ENCODE measurements at places on chromosomes 6 and 20. TPM values are rescaled to one million over a fixed set of nuclear protein-coding genes. Genes with fewer than 3 reads are reported as not detected.

DNA sequence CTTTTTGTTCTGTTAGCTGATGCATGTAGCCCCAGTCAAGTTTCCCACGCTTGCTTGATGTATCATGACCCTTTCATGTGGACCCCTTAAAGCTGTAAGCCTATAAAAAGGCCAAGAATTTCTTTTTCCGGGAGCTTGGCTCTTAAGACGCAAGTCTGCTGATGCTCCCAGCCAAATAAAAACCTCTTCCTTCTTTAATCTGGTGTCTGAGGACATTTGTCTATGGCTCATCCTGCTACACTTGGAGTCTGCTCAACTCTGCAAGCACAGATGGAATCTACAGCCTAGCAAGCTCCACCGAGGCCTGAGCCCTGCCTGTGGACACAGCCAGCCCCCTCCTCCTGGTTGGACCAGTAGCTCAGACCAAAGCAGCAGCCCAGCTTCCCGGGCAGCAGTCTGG, 3.4 kb downstream of the CST2 start:
- no peak for DNase-seq
- H3K4me1 ChIP-seq: peaks cover 8% of the 10 kb centered on the region
- H3K27me3 ChIP-seq: peaks cover 3% of the 10 kb centered on the region
- H3K4me3 ChIP-seq: no peak overlapping the region
- no peak overlapping the region for H3K27ac ChIP-seq

DNA sequence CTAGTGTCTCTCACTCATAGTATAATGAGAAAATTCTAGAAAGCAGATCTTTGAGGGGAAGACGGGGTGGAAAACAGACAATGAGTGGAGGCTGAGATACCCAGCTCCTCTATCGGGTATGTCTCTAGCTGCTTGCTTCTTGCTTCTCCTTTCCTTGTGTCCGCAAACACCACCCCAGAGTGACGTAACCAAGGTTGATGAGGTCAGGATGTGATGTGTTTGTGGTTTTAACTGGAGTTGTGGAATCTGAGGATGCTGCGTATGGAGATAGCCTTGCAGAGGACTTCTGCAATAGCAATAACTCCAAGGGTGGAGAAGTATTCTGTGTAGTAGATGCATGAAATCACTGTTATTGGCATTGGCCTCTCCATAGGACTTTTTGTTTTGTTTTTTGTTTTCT, 132.7 kb upstream of the IFNGR1 start:
- no peak overlapping the region for H3K4me3 ChIP-seq
- no peak for DNase-seq
- no peak overlapping the region for H3K27ac ChIP-seq
- H3K27me3 ChIP-seq: peaks cover 3% of the 10 kb centered on the region
- peaks cover 14% of the 10 kb centered on the region for H3K4me1 ChIP-seq

- no peaks in the 10 kb centered on the region for H3K36me3 ChIP-seq
- H3K4me1 ChIP-seq: peaks cover 12% of the 10 kb centered on the region
- H3K4me3 ChIP-seq: no peak overlapping the region
- peaks cover 5% of the 10 kb centered on the region for H3K27me3 ChIP-seq
- no peak for DNase-seq
- no peak overlapping the region for H3K27ac ChIP-seq
Measured at GRCh38 chr20:17859002-17859615, 109.5 kb downstream of the SNX5 start.

DNA sequence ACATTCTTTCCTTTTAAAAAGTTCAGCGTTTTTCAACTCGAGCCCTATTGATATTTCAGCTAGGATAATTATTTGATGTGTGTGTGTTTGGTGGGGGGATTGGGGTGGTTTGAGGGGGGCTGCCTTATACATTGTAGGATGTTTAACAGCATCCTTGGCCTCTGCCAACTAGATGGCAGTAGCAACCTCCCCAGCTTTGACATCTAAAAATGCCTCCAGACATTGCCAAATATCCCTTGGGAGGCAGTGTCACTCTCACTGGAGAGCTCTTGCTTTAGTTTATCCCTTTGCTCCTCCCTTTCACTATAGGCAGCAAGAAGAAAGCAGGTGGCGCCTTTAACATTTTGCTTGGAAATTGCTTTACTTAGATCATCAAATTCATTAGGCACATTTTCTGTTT, 14.6 kb upstream of the TP53TG5 start:
- H3K27ac ChIP-seq: no peak overlapping the region
- H3K4me1 ChIP-seq: no peaks in the 10 kb centered on the region
- peaks cover 3% of the 10 kb centered on the region for H3K36me3 ChIP-seq
- DNase-seq: no peak
- H3K4me3 ChIP-seq: no peak overlapping the region

- H3K4me1 ChIP-seq: no peaks in the 10 kb centered on the region
- no peaks in the 10 kb centered on the region for H3K27me3 ChIP-seq
- no peak overlapping the region for H3K27ac ChIP-seq
- H3K4me3 ChIP-seq: no peak overlapping the region
- no peaks in the 10 kb centered on the region for H3K36me3 ChIP-seq
- DNase-seq: no peak
Measured at GRCh38 chr6:130547723-130548122, 181.9 kb downstream of the TMEM200A start.

GRCh38 chr6:41135062-41135832, 18.9 kb downstream of the TREML1 start:
- DNase-seq: no peak

DNA sequence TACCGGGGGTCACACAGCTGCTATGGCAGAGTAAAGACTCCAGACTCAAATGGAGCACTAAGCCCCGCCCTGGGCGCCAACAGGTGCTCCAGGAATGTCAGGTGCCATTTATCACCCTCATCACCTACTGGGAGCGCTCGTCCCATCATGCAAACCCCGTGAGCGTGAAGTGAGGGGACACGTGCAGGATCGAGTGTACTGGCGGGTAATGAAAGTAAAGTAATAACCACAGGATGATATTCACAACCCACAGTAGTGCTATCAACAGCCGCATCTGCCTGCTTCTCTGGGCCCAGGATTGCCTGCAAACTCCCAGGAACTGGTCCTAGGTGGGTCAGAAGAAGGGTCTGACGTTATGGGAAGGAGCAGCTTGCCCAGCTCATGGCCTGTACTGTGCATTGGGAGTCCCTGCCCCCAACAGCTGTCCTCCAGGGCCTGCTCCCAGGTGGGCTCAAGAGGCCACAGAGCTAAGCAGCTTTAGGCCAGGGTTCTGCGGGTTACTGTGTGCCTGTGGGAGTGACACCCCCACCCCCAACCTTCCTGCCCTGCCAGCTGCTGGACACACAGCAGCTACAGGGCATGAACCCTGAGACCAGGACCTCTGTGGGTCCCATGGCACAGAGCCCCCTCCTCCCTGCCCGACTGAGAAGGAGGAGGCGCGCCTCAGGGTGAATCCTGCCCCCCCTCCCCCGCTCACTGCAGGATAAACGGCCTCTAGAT, 120.5 kb upstream of the SULF2 start:
- H3K27me3 ChIP-seq: peaks cover 23% of the 10 kb centered on the region
- H3K27ac ChIP-seq: no peak overlapping the region
- H3K36me3 ChIP-seq: no peaks in the 10 kb centered on the region
- H3K4me1 ChIP-seq: peaks cover 29% of the 10 kb centered on the region

The KCNK15 gene
- total RNA-seq: 0.36 TPM

The PACRG gene
- total RNA-seq: 5.6 TPM

The C6orf89 gene
- 42.4 TPM for total RNA-seq

The PGM3 gene
- 72.7 TPM for total RNA-seq

The CNR1 gene
- 3.5 TPM for total RNA-seq

The RAB32 gene
- total RNA-seq: 19.1 TPM

The SRMS gene
- total RNA-seq: not detected

Data from type B pancreatic cell (in vitro differentiated cells).